ENCODE measurements at places on chromosomes 12 and 14. TPM values are rescaled to one million over a fixed set of nuclear protein-coding genes. Genes with fewer than 3 reads are reported as not detected.

Gene TEAD4
- 236 TPM for total RNA-seq

Gene GDF3
- total RNA-seq = not detected

DNA sequence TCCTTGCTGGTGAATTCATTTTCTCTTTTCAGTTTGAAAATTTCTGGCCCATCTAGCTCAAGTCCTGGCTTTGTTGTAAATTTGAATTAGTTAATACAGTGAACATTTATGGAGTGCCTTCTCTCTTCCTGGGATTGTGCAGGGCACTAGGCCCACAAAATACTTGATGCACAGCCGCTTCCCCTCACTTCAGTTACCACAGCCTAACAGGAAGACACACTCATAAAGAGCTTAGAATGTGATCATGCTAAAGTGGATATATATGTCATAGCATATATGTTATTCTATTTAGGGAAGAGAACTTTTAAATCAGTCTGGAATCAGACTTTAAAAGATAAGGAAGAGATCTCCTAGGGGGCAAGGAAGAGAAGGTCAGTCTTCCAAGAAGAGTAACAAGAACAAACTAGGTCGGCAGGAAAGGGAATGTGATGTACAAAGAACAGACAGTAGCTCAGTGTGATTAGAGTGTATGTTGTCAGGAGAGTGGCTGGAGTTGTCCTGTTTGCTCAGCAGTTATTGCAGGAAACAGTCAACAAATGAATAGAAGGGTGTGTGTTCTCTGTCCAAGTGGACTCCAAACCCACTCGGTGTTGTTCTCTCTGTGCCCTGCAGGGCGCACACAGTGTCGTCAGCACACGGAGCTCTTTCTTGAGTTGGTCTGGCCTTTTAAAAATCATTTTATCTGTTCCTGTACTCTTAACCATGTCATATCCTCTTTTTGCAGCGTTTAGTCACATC lies 74.4 kb downstream of the DAAM1 start:
- DNase-seq = no peak

Gene SLC8B1
- total RNA-seq = 9.2 TPM

DNA sequence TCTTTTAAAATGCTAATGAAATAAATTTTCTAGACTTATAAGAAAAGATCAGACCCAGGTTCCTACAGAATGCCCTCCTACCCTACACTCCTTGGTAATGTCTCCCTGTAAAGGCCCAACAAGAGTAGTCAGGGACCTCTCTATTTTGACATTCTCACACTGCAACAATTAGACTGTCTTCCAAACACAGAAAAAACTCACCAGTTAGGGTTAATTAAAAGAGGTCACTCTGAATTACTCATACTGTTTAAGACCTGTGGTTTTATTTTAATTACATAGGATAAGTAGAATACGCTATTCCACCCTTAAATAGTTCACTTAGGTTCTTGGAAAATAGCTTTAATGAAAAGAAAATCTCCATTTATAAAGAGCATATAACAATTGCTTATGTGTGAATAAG lies 142.4 kb downstream of the ITPR2 start:
- DNase-seq = no peak

DNA sequence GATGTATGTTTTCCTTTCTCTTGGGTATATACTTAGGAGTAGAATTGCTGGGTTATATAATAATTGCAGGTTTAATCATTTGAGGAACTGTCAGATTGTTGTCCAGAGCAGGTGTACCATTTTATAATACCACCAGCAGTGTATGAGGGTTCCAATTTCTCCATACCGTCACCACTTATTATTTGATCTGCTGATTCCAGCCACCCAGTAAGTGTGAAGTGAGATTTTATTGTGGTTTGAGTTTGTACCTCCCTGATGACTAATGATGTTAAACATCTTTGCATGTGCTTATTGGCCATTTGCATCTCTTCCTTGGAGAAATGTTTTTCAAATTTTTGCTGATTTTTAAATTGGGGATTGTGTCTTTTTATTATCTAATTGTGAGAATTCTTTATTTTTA lies 15.1 kb downstream of the NCKAP5L start:
- no peak for DNase-seq

- no peak for DNase-seq
Observed at GRCh38 chr12:46926526-46926925, 100.7 kb upstream of the SLC38A4 start.

DNA sequence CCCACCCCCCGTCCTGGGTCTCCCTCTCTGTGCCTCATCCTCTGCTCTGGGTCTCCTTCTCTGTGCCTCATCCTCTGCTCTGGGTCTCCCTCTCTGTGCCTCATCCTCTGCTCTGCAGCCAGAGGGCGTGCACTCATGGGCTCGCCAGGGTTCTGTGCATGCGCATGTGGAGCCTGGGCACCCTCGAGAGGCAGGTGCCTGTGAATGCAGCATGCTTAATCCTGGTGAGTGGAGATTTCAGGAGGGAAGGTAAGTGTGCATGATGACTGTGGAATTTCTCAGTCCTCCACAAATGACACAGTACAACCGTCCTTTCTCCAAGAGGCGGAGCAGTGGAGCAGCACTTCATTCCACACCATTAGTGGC lies 65.2 kb downstream of the EP400 start:
- DNase-seq = no peak

- no peak for DNase-seq
Observed at GRCh38 chr12:50901685-50902113, 50.6 kb upstream of the HIGD1C start.

- no peak for DNase-seq
Observed at GRCh38 chr14:77158882-77159255, 17.3 kb upstream of the ZDHHC22 start.

DNA sequence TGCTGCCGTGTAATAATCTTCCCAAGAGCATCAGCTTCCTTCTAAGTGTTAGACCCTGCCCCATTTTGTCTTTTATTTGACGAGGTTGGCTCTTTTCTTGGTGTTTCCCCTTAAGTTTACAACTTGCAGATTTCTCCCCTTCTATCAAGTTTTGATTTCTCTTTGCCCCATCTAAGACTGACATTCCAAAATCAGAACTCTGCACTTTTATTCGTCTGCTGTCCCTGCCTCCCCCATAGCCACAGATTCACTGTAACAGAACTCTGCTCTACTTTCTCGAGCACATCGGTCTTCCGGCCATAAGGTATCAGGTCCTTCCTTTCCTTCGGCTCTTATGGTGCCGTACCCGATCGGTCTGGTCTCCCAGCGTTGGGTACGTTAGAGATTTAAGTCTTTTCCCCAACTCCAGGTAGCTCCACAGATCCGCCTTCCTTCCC lies 563 bp downstream of the DCP1B start:
- DNase-seq = no peak

DNA sequence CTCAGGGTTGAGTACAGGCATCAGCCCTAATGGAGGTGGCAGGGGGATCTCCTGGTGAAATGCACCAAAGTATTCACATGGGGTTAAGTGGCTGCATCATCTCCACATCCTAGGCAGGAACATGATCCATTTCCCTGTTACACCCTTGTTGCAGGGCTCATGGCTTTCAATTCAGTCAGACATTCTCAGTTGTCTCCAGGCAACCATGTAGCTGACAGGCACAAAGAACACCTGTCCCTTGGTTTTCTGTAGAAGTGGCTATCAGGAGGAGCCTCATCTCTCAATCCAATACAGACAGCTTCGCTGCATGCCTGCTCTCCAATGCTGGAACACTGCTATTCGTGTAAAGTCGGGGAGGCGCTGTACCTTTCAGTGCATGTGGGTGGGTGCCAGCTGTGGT lies 299.0 kb upstream of the FOXG1 start:
- no peak for DNase-seq

DNA sequence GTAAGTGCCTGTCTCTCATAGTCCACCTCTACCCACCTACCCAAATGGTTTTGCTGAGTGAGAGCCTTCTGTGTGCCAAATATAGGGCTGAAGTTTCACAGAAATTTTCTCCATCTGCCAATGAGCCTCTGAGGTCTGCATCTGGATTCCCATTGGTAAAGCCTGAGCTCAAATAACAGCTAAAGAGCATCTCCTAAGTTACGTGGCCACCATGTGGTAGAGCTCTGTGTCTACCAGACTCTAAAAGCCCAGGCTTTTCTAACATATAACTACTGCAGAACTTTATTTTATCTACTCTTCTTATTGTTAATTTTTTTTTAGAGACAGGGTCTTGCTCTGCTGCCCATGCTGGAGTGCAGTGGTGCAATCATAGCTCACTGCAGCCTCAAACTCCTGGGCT lies 16.0 kb downstream of the AMDHD1 start:
- DNase-seq = no peak

- DNase-seq = peak; percentile 45
Observed at GRCh38 chr12:21831791-21832344, 57.4 kb upstream of the KCNJ8 start.

DNA sequence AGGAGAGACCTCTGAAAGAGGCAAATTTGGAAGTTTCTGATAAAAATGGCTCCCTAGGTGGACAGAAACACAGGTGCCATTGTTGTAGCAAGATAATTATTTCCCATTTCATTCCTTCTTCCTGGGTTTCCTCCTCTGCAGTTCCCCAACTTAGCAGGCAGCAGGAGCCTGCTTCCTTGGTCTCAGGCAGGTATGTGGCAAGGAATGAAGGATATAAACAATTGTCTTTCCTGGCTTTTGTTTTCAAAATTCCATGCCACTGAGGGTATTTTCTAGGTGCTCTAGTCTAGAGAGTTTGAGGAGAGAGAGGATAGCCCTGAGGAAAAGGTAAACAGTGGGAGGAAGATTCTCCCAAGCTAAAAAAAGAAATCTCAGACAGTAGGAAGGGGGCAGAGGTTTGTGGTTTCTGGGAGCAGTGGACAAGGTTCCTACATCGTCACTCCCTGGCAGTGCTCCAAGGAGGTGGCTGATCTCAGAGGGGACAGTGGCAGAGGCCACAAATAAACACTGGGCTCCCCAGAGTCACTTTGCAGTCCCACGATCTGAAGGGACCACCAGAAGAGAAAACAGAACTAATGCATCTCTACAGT lies 82.6 kb upstream of the IGF1 start:
- no peak for DNase-seq

- no peak for DNase-seq
Observed at GRCh38 chr12:25818596-25819390, 139.7 kb upstream of the RASSF8 start.

DNA sequence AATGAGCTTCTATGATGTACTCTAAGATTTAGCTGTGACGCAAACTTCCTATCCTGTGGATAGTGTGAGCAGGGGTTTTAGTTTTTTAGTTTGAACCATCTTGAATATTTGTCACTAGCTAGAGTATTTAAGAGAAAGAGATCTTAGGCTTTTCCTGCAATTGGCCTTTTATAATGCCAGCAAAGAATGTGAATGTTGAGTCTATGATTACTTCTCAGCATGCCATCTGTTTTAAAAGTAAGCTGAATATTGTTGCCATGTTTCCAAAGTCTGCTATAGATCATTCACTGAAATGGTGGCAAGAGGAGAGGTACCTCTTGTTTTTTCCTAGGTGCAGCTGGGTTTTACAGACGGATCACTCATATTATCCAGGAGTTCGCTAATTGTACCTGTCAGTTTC lies 1783.6 kb upstream of the FLRT2 start:
- no peak for DNase-seq

GRCh38 chr12:9702255-9702654 lies 30.6 kb downstream of the CLECL1 start:
- DNase-seq = no peak

- no peak for DNase-seq
Observed at GRCh38 chr12:107468182-107468581, 217.4 kb upstream of the PWP1 start.

Gene ZDHHC22
- not detected for total RNA-seq

DNA sequence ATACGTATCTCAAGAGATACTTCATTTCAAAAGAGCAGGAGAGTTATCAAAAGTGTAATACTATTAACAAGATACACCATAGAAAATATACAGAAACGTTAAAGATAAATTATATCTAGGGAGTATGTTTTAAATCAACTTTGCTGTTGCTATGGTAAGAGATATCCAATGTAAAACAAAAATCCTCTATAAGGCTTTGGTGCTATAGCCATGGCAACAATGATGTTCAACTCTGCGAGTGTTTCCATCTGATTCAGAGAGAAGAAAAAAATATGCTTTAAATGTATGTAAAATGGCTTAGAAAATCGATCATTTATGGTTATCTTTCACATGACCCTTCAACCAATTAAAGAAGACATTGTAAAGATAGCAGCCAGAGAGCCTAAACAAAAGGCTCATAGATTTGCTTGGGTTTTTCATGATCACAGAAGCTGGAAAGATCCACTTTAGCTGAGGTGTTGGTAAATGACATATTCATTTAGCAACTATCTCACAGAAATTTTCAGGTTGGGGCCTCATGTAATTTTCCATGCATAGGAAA lies 387.0 kb upstream of the GARIN6 start:
- no peak for DNase-seq

Gene MYO1H
- not detected for total RNA-seq

DNA sequence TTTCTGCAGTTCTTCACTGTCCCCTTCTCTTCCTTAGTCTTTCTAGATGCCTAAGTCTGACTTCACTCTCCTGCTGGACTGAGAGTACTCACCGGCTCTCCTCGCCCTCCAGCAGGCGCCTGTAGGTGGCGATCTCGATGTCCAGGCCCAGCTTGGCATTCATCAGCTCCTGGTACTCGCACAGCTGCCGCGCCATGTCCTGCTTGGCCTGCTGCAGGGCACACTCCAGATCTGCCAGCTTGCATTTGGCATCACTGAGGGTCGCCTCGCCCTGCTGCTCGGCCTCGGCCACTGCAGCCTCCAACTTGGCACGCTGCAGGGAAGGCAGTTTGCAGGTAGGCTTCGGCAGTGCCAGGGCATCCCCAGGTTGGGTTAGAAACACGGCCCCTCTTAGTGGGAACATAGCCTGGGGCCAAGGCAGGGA lies 5.2 kb downstream of the KRT84 start:
- DNase-seq = no peak

Gene ACVRL1
- total RNA-seq = 25.4 TPM

DNA sequence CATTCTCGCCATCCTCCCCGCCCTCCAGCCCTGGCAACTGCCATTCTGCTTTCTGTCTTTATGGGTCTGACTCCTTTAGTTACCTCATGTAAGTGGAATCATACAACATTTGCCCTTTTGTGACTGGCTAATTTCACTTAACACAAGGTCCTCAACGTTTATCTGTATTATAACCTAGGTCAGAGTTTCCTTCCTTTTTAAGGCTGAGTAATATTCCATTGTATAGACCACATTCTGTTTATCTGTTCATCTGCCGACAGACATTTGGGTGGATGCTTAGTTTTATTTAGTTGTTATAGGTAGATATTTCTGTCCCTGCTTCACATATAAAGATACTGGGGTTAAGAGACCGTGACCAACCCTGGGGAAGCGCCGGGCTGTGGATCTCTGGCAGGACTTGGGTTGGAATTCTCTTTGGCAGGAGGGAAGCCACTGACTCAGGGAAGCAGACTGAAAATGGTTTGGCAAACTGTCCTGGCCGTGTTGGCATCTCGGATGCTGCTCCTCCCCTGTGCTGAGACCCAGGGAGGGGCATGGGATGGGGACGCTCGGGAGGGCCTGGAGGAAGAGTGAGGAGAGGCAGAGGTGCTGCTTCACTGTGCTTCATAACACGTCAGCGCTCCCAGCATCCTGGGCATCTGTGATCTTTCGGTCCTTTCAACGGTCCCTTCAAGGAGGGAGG lies 38.9 kb downstream of the TEAD4 start:
- DNase-seq = peak; percentile 40
